Fibroblast of lung (primary cell): ENCODE measurements at places on chromosomes 1 and 21.

- DNase-seq: no peak
Observed at GRCh38 chr1:229184066-229184465, 86.8 kb upstream of the RAB4A start.

DNA sequence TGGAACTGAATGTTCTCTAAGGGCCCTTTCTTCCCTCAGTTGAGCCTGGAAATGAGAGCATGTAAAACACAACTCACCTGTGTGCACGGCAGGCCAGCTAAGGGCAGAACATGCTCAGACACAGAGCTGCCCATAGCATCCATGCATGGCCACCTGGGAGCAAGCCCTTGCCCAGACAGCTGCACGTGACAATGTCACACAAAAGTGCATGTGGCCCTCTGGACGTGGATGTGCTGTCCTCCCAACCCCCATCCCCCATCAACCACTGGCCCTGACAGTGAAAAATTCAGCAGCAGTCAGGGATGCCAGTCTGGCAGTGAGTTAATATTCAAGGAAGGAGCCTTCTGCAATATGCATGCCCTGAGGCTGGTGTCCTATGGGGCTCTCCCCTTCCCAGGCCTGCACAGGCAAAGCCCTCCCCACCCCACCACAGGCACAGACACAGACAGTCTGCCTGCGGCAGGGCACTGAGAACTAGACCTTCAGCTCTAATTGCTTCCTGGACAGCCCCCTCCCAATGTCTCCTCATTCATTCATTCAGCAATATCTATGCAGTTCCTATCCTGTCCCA lies 14.6 kb upstream of the COL16A1 start:
- no peak for DNase-seq

- DNase-seq: no peak
Observed at GRCh38 chr1:41794031-41794430, 124.7 kb downstream of the HIVEP3 start.

- DNase-seq: no peak
Observed at GRCh38 chr21:33246506-33246905, 16.8 kb downstream of the IFNAR2 start.

GRCh38 chr1:56080123-56080522 lies 499.2 kb downstream of the PLPP3 start:
- DNase-seq: no peak

DNA sequence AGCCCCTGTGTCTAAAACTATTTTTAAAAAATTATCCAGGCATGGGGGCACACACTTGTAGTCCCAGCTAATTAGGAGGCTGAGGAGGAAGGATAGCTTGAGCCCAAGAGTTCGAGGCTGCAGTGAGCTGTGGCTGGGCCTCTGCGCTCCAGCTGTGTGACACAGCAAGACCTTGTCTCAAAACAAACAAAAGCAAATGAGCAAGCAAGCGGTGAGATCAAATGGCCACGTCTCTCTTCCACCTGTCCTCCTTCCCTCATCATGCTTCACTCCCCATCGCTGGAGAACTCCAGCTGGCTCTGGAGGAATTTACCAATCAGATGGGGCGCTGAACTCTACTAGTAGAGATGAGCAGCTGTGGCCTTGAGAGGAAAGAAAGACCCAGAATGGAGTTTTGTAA lies 14.0 kb upstream of the REN start:
- DNase-seq: no peak

- DNase-seq: no peak
Observed at GRCh38 chr1:147156642-147157041, 15.6 kb downstream of the PRKAB2 start.

DNA sequence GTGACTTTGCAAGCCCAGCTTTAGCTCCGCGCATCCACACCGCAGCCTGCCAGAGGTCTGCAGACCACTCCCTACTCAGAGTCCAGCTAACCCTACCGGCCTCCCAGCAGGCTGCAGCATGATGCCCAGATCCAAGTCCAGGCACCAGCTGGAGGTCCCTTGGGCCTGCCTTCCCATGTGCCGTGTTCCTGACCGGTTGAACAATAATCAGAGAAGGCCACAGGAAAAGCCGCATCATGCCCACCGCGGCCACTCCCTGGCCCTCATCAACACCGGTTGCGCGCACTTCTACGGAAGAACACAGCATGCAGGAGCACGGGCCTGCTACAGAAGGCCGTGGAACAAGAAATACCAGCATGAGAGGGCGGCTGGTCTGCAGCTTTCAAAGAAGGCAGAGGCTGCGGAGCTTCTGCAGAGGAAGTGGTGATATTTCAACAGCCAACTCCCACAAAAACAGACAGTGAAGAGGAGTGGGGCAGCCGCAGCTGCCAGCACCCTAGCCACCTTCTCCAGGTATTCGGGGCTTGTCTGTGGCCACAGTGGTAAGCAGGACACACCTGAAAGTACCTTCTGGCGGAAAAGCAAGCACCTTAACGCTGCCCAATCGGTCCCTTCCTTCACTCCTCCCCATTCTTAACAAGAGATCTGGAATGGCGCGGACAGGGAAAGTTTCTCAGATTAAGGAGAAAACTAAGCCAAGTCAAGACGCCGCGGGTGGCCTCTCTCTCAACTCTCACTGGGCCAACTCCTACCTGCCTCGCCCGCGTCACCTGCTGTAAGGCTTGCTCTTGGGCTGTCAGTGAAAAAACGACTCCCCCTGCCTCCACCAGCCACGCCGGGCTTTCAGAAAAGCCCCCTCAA lies 1.5 kb downstream of the PGBD5 start:
- no peak for DNase-seq

GRCh38 chr21:25246546-25246945 lies 360.7 kb downstream of the MRPL39 start:
- DNase-seq: no peak

- DNase-seq: no peak
Observed at GRCh38 chr1:7853684-7854026, 790 bp upstream of the UTS2 start.

- DNase-seq: no peak
Observed at GRCh38 chr1:175338387-175339135, 146.0 kb upstream of the KIAA0040 start.
